ENCODE measurements at places on chromosomes 3 and 15. TPM values are rescaled to one million over a fixed set of nuclear protein-coding genes. Genes with fewer than 3 reads are reported as not detected.

HESX1 gene
- not detected for total RNA-seq

CMTM8 gene
- 6.5 TPM for total RNA-seq

ZNF662 gene
- total RNA-seq: 0.25 TPM

LCMT2 gene
- total RNA-seq: 10.5 TPM

FYTTD1 gene
- 38.8 TPM for total RNA-seq

GUCA1C gene
- not detected for total RNA-seq

ST8SIA2 gene
- not detected for total RNA-seq

IL20RB gene
- total RNA-seq: 1.6 TPM

FOXP1 gene
- total RNA-seq: 116 TPM

SLC6A20 gene
- not detected for total RNA-seq

CNTN4 gene
- not detected for total RNA-seq

CFAP44 gene
- total RNA-seq: 6.9 TPM

UBA7 gene
- total RNA-seq: 256 TPM

GPR176 gene
- not detected for total RNA-seq

CPNE4 gene
- total RNA-seq: not detected

TIGIT gene
- 5.7 TPM for total RNA-seq
